Activated CD8-positive, alpha-beta T cell treated with anti-CD3 and anti-CD28 coated beads for 36 hours (primary cell): ENCODE measurements at places on chromosomes 13 and 19. TPM values are rescaled to one million over a fixed set of nuclear protein-coding genes. Genes with fewer than 3 reads are reported as not detected.

GRCh38 chr19:9070066-9070465, 16.8 kb upstream of the OR1M1 start:
- DNase-seq = no peak

- DNase-seq = peak; percentile 82
Measured at GRCh38 chr19:17090583-17090982, 15.0 kb downstream of the MYO9B start.

- DNase-seq = peak; percentile 70
Measured at GRCh38 chr13:102846261-102847015, 606 bp downstream of the ERCC5 start.

The TMEM238 gene
- 10.6 TPM for total RNA-seq

GRCh38 chr19:39166571-39167391, 30.0 kb upstream of the NCCRP1 start:
- no peak for DNase-seq

DNA sequence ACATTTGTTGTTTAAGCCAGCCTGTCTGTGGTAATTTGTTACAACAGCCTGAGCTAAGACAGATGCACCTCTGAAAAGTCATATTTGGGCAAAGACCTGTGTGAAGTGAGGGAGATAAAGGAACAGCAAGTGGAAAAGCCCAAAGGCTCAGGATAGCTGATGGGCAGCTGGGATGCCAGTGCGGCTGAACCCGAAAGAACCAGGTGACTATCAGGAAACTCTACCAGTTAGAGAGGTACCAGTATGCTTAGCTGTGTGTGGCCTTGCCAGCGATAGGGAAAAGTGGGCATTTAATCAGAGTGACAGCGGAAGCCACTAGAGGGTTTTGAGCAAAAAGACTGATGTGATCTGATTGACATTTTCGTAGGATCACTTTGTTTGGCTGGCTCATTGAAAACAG, 764.8 kb upstream of the GPC6 start:
- no peak for DNase-seq

- no peak for DNase-seq
Measured at GRCh38 chr13:104321756-104322155, 1255.5 kb upstream of the SLC10A2 start.

The VRK3 gene
- total RNA-seq = 37.4 TPM

The OR10H3 gene
- total RNA-seq = not detected

The TUBGCP3 gene
- total RNA-seq = 57.1 TPM

DNA sequence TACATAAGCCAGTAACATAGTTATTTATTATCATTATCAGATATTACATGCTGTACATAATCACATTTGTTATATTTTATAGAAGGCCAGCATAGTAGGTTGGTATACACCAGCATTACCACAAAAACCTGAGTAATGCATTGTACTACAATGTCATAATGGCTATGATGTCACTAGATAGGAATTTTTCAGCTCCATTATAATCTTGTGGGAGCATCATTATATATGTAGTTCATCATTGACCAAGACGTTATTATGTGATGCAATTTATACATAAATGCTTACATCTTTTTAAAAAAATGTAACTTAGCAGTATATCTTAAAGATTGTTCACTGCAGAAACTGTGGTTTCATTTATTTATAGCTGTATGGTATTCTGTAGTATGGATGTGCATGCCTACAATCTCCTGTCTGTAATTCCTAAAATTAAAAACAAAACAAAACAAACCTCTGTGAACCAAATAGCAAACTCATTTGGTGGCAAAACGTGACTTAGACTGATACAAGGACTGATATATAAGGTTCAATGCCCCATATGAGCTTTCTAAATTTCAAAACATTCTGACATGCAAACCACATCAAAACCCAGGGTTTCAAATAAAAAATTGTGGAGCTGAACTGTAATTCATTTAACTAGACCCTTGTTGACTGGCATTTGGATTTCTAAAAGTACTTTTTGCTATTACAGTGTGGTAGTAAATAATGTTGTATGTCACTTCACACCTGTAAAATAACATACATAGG, 250.9 kb downstream of the DLEU7 start:
- DNase-seq = no peak

- DNase-seq = peak; percentile 51
Measured at GRCh38 chr19:47284324-47284899, 9.7 kb downstream of the INAFM1 start.

The ZNF471 gene
- total RNA-seq = 0.27 TPM

GRCh38 chr13:29473166-29473565, 122.3 kb downstream of the SLC7A1 start:
- no peak for DNase-seq

GRCh38 chr19:38710928-38711725, 33.1 kb downstream of the CAPN12 start:
- DNase-seq = no peak

DNA sequence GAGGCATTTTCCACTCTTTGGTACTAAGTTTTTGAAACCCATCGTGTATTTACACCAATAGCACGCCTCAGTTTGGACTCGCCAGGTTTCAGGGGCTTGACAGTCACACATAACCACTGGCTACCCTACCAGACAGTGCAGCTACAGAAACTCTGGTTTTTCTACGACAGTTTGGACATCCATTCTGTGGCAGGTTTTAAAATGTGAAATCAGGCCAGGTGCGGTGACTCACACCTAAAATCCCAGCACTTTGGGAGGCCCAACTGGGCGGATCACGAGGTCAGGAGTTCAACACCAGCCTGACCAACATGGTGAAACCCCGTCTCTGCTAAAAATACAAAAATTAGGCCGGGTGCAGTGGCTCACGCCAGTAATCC, 13.2 kb downstream of the KDELR1 start:
- no peak for DNase-seq

DNA sequence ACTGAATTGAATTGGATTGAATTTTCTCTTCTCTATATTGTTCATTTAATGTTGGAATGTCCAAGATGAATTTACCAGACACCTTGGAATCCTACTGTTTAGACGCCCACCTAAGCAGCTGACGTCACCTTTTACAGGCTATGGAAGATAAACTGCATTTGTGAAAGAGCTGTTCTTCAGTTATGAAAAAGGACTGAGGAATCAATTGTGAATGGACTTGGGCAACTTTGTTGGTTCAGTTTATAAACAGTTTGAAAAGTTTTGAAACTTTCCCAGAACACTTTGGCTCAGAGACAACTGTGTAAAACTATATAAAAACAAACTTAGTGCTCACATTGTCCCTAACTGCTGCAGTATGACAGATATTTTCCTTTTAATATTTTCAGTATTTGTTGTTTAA, 590.8 kb upstream of the SPRY2 start:
- no peak for DNase-seq

- DNase-seq = peak; percentile 74
Measured at GRCh38 chr13:113951246-113951999, 22.5 kb downstream of the C13orf46 start.

GRCh38 chr13:105464249-105464648, 1071.2 kb downstream of the EFNB2 start:
- DNase-seq = no peak

- no peak for DNase-seq
Measured at GRCh38 chr19:45995715-45996385, 583 bp downstream of the CCDC61 start.

The PRR22 gene
- 4.4 TPM for total RNA-seq

The ZNF547 gene
- 1.3 TPM for total RNA-seq

The NR1H2 gene
- 52.3 TPM for total RNA-seq

- peak; percentile 21 for DNase-seq
Measured at GRCh38 chr19:39038098-39038497, 5.7 kb upstream of the FBXO27 start.

DNA sequence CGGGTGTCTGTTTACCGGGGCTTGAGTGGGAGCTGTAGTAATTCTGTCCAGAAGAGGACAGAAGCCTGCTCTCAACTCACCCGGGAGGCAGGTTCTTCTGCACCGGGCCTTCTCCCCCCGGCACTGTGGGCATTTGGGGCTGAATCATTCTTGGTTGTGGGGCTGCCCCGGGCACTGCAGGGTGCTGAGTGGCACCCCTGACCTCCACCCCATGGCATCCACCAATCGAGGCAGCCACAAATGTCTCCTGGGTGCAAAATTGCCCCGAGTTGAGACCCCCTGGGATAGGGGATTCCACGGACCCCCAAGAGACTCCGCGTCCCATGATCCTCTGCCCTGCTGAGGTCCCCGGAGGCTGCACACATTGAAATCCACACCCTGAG, 68.8 kb downstream of the GNG7 start:
- no peak for DNase-seq

DNA sequence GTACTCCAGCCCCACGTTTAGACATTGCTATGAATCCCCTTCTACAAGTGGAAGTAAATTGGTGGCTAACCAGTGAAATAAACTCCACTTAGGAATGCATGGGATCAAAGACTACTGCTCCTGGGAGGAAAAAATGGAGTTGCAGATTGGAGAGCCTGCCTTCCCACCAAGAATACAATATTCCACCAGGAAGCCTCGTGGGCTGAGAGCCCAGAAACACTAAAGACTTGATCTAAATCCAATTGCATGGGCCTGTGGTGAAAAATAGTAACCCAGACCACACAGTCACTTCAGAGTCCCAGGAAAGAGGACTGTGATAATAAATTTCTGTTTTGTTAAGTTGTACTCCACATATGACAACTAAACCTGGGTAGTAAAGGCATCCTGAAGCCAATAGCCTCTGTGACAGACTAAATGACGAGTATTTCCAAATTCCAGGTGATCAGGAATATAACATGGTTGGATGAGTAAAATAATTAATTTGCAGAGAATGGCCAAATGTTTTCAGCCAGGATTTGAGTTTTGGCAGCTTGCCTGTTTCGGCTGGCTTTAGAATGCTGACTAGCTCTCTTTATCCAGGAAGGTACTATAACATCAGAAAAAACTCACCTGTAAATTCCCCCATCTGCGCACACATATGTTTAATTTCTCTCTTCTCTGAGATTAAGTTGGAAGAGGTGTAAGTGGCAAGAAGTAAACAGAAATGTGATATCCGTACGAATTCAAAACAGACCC, 480.3 kb downstream of the LIG4 start:
- DNase-seq = no peak

The LGALS4 gene
- total RNA-seq = 0.29 TPM

- DNase-seq = no peak
Measured at GRCh38 chr13:111327730-111328573, 7.5 kb downstream of the TEX29 start.

DNA sequence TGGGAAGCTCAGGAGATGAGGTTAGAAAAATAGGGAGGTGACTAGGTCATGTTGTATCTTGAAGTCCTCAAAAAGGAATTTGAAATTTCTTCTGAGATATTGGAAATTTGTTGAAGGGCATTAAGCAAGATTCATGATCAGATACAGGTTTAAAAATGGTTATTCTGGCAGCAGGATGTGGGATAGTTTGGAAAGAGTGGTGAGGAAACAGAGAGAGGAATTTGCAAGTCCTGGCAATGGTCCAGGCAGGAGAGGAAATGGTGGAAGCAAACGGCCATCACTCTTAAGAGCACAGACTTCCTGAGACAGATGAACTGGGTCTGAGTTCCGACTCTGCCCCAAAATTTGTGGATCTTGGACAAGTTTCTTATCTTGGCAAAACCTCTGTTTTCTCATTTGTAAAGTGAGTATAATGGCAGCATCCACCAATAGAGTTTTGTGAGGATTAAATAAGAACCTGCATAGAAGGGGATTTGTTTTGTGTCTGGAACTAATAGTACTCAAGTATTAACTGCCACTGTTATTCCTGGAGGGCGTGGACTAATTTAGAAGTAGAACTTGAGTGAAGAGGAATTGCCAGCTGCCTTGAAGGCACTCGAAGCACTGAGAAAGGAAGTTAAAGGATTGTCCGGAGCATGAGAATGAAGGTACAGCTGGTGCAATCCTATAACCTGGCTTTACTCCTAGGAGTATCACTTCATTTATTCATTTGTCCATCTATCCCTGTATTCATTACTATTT, 99.6 kb downstream of the CCNA1 start:
- DNase-seq = no peak
